ENCODE measurements at places on chromosomes 16 and 17.

DNA sequence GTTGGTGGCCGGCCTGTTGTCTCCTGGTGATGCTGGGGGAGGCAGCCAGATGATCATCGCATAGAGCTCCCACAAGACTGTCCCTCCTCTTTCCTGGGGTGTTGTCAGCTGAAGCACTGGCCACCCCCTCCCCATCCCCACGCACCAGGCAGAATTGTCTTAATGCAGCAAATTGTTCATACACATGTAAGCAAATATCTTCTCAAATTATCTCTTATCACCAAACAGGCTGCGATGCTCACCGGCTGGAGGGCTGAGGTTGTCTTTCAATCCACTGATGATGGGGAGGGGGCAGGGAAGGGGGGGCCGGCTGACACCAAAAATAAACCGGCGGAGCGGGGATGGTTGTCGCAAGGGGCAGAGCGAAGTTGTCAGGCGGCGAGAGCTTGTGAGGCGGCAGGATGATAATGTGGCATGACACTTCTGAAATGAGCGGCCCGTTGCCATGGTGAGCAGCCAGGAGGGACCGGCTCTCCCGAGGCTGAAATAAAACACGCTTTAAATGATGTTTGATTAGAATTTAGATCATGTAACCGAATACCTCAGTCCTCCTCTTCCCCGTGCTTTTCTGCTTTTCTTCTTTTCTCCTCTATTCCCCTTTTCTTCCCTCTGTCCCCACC lies 59.8 kb downstream of the MRM1 start:
- no peak for DNase-seq

DNA sequence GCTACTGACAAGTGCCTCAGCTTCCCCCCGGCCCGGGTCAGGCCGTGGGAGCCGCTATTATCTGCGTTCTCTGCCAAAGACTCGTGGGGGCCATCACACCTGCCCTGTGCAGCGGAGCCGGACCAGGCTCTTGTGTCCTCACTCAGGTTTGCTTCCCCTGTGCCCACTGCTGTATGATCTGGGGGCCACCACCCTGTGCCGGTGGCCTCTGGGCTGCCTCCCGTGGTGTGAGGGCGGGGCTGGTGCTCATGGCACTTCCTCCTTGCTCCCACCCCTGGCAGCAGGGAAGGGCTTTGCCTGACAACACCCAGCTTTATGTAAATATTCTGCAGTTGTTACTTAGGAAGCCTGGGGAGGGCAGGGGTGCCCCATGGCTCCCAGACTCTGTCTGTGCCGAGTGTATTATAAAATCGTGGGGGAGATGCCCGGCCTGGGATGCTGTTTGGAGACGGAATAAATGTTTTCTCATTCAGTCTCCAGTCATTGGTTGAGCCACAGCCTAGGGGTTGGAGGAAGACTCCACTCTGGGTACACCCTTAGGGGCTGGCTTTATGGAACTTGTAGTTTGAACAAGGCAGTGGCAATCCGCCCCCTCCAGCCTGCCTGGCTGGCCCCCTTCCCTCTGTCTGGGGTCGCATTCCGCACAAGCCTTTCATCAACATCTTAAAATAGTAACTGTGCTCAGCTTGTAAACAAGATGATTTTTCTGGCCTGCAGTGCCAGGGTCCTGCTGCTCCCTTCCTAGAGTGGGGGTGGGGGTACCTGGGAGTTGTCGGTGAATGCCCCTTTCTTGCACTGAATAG lies 4.1 kb downstream of the SYNGR2 start:
- no peak for DNase-seq

DNA sequence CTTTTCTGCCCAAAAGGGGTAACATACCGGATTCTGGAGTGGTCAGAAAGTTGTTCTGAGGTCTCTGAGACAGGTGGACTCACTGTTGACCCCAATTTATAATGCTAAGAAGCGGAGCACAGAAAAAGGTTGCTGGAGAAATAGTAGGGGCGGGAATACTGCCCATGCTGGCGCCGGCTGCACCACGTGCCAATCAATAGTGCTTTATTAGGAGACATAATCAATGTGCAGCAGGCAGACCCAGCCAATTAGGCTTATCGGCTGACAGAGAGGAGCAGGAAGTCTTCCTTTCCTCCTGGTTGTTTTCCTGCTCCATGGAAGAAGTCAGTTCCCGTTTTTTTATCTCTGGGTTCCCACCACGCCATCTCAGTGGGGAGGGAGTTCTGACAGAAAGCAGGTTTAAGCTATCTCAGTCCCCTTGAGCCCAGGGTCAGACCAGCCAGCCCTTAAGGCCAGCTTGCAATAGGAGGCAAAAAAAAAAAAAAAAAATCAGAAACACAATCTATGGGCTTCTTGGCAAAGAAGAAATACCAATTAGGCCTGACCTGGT lies 68.2 kb upstream of the IRX6 start:
- no peak for DNase-seq

DNA sequence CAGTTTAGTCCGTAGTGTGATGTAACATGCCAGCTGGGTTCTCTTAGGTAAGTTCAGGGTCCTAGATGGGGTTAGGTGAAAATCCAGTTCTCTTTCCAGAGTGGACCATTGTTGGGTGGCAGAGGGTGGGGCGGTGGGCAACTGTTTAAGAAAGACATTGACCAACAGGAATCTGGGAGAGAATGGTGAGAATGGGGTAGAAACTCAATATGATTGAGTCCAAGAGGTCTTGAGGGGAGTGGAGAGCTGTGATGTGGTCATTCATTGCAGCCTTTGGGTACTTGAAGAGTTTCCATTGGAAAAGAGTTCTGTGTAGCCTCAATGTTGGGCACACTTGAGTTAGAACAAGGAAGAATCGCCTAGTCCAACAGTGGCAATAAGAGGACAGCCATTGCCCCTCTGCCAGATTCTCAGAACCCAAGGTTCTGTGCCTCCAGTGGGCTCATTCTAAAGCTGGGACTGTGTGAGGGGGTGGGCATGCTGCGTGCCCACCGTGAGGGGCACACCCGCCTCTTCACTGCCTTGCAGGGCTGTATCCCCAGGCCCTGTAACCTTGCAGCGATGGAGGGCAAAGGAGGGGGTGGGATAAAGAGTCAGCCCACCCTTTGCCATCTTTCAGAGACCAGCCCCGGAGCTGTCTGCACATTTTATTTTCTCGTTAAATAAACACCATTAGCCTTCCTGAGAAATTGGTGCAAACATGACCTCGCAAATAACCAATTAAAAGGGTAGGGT lies 208.1 kb downstream of the CCDC182 start:
- DNase-seq, result no peak

- no peak for DNase-seq
Observed at GRCh38 chr16:9706217-9706836, 475.9 kb downstream of the GRIN2A start.

DNA sequence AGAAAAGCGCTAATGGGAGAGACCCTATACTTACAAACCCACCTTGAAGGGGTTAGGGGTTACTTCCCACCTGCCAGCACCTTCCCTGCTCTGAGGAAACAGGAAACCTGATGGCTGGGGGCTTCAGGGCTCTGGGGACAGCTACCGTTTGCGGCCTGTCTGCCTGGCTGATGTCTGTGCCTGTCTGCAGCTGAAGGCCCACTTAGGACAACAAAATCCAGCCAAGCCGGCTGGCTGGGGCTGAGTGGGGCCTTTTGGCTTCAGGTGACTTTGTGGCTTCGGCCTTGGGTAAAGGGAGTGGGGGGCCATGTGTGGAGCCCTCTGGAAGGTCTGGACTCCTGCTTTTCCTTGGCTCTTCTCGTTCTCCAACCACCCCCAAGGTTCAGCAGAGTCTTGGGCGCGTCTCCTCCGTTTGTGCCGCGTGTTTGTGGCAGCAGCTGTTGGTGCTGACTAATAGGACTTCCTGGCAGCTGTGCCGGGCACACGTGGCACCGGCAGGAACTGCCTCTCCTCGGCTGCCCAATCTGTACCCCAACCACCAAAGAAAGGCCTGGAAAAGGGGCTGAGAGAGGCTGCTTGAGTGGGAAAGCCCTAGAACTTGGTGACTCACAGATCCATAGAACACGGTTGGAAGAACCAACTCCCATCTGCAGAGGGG lies 186.7 kb downstream of the MSI2 start:
- DNase-seq, result no peak

- no peak for DNase-seq
Observed at GRCh38 chr17:15290605-15291004, 25.5 kb upstream of the PMP22 start.

DNA sequence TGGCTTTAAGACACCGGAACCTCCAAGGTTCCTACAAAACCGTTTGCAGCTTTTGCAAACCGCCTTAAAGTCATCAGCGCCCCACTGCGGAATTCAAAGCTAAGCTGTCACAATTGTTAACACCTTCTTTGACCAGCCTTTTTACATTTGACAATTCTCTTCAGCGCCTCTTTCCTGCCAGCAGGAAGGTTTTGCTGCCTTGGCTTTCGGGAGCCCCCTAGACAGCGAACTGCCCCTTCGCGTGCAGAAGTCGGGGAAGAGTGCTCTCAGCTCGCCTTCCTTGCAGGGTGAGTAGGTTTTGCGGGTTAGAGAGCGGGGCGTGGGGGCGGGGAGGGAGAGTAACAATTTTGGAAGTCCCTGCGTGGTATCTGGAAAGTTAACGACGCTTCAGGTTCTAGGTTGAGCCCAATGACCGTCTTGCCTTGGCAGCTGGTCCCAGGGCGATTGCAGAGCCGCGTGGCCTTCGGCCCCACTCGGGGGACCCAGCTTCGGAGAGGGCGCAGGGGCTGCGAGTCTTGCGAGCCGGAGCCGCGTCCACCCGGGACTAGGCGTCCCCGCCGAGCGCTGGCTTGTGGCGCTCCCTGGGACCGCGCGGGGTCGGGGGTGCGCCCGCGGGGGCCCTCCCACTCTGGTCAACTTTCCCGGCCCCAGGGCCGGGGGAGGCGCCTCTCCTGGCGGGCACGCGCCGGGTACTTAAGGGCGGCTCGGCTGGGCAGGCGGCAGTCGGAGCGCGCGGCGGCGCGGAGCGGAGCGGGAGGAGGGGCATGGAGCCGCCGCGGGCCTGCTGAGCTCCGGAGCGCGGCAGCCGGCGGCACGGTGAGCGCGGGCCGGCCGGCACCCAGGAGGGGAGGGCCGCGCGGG lies at the start of gene HAS3:
Gene HAS3, plus strand, starts transcription at position 153 of the 861 bp plus-strand sequence. CDS start 3,743 bp downstream, outside the sequence.
- no peak for DNase-seq

Data from left renal cortex interstitium (tissue), 4 donors.